ENCODE measurements at places on chromosomes 16 and 17. TPM values are rescaled to one million over a fixed set of nuclear protein-coding genes. Genes with fewer than 3 reads are reported as not detected.

KLHL10 gene
- total RNA-seq, result not detected

GSDMA gene
- total RNA-seq, result not detected

GRCh38 chr17:55734128-55734781, 11.6 kb upstream of the TMEM100 start:
- no peak for DNase-seq

- no peak for DNase-seq
These were observed 1.4 kb downstream of the HBM start for GRCh38 chr16:167122-167690.

GRCh38 chr16:84268291-84269040, 26.2 kb upstream of the WFDC1 start:
- no peak for DNase-seq

GRCh38 chr17:49029801-49030200, 32.6 kb downstream of the IGF2BP1 start:
- DNase-seq, result no peak

GRCh38 chr16:65353183-65353582, 231.3 kb upstream of the CDH11 start:
- no peak for DNase-seq

DNA sequence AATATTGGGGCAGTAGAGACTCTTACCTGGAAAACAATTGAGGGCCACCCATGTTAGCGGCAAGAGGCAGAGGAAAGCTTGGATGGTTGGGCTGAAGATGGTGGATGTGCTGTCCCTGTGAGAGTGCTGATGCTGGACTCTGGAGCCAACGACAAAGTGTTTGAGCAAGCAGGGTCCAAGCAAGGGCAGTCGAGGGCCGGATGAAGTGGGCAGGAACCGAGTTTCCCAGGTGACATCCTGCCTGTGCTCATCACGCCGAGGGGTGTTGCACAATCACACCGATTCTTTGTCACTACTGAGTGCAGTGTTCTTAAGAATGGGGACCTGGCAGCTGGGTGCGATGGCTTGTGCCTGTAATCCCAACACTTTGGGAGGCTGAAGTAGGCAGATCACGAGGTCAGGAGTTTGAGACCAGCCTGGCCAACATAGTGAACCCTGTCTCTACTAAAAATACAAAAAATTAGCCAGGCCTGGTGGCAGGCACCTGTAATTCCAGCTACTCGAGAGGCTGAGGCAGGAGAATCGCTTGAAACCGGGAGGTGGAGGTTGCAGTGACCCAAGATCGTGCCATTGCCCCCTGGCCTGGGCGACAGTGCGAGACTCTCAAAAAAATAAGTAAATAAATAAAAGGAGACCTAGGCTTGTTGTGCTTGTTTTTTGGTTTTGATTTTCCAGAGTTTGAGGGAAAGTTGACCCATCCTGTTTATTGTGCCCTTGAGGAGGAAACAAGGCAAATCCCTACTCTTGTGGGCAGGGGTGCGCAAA, 6.1 kb downstream of the PYCARD start:
- DNase-seq, result no peak

DNA sequence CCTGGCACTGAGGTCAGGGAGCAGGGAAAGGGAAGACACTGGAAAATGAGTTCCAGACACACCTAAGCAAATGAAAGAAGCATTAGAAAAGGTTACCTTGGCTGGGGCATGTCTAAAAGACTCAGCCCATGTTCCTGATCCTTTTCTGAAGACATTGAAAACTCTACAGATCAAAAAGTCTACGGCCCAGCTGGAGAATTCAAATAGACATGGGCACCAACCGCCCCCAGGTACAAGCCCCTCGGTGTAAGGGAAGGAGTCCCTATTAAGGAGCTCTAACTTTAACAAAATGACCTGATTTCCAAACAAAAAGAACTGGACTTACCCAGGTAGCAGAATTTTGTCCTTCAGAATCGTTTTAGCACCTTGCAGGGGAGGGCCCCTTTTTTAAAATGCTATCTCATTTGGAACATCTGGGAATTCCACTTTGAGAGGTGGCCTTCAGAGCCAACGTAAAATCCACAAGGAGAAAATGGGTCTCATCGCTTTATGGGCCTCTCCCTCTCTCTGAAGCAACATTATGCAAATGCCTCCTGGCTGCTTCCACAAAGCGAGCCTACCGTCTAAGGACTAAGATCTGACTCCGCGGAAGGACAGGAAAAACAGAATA, 43.6 kb upstream of the RBFOX3 start:
- no peak for DNase-seq

DNA sequence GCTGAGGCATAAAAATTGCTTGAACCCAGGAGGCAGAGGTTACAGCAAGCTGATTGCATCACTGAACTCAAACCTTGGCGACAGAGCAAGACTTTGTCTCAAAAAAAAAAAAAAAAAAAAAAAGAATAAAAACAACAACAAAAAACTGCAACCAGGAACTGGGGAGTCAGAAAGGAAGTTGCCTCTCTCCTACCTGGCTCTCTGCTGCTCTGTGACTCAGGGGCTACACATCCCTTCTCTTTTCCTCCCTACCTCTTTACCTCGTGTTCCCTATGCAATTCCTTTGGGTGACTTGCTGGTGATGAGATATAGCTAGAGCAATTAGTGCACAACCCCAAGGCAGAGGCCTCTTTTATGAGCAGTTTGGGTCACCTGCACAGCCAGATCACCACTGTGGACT, 95.9 kb downstream of the ABCC1 start:
- no peak for DNase-seq

- no peak for DNase-seq
These were observed 922.8 kb upstream of the EEF2KMT start for GRCh38 chr16:6020162-6020985.

- no peak for DNase-seq
These were observed 16.4 kb upstream of the ABCC3 start for GRCh38 chr17:50618300-50618699.

DNA sequence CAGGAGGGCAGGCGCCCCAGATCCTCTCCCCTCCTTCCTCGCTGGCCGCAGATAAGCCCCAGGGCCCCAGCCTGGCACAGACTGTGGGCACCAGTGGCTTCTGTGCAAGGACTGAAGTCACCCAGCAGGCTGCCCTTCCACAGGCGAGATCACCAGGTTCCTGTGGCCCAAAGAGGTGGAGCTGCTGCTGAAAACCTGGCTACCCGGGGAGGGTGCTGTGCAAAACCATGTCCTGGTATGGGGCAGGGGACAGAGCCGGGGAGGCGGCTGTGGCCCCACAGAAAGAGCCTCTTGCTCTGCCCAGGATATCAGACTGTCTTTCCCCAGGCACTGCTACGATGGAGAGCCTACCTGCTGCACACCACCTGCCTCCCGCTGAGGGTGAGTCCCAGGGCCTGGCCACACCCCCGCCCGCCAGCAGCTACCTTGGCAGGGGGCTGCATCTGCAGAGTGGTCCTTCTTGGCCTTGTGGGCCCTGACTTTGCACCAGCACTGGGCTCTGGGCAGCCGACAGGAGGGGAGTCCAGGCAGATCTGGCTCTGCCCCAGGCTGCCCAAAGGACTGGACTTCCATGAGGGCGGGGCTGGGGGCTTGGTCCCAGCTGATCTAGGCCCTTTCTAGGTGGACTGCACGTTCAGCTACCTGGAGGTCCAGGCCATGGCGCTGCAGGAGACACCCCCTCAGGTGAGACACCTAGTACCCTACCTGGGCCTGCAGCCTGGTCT, 615 bp downstream of the CARMIL2 start:
- DNase-seq, result no peak

DNA sequence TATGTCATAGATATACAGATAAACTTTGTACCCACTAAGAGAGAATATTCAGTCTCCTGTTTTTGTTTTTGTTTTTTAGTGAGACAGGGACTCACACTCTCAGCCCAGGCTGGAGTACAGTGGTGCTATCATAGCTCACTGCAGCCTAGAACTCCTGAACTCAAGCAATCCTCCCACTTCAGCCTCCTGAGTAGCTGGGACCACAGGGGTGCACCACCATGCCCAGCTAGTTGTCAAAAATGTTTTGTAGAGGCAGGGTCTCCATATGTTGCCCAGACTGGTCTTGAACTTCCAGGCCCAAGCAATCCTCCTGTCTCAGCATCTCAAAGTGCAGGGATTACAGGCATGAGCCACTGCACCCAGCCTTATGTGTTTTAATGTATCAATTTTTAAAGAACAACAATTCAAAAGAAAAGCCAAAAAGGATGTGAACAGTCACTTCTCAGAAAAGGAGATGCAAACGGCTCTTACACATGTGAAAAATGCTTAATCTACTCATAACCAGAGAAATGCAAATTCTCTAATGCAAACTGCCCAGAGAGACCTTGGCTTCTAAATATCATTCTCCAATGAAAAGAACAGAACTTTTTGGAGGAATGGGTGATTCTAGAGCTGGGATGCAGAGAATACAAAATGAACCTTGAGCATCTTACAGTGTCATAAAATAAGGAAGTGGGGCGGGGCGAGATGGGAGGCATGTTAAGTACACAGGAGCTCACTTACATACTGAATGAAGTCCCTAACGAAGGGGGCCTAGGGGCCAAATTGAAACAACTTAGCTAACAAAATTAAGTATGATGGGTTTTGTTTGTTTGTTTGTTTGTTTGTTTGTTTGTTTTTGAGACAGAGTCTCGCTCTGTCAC, 7.3 kb upstream of the CMTM3 start:
- DNase-seq, result no peak

DNA sequence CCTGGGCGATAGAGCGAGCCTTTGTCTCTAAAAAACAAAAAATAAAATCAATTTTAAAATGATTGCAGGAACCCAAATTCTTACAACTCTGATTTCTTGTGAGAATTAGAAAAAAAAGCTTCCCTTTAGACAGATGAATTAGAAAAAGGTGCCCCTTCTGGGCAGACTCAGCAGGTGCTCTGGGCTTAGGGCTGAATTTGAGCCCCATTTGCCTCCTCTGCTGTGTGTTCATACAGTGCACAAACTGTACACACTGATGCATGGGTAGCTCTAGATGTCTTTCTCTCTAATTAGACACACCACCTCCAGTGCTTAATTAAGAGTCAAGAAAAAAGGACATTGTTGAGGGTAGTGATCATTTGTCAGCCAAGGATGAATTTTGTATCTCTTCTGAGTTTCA, 38.5 kb upstream of the NOL11 start:
- no peak for DNase-seq

DNA sequence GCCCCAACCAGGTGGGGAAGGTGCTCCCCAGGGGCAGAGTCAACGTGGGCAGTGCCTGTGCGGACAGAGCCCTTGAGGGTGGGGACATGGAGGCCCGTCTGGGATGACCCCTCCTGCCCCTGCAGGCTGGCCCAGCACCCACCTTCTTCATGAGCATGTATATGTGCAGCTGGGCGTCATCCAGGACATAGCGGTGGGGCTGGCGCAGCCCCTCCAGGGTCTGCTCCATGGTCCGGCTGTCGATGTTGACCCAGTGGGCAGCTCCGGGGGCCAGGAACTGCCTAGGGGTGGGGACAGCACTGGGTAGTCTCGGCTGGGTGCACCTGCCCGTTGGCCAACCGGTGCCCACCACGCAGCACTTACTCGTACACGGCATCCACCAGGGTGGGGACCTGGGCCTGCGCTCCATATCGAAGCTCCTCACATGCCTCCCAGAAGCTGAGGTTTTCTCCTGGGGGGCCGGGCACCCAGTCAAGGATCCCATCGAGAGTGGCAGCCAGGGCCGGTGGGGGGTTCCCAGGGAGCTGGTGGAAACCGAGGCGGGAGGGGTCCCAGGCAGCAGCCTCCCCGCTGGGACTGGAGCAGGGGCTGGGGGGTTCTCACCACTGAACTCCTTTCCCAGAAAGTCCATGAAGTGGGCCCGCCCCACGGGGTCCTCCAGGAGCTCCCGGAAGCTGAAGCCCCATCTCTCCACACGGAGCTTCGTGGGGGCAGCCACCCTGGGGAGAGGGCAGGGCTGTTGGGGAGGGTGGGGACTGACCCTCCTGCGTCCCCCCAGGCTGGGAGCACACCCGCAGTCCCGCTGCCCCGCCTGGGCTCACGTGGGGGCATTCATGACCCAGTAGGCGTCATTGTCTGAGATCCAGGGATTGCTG, 5.1 kb downstream of the RGS11 start:
- no peak for DNase-seq

GRCh38 chr17:6756425-6757031, 682 bp downstream of the XAF1 start:
- no peak for DNase-seq

DNA sequence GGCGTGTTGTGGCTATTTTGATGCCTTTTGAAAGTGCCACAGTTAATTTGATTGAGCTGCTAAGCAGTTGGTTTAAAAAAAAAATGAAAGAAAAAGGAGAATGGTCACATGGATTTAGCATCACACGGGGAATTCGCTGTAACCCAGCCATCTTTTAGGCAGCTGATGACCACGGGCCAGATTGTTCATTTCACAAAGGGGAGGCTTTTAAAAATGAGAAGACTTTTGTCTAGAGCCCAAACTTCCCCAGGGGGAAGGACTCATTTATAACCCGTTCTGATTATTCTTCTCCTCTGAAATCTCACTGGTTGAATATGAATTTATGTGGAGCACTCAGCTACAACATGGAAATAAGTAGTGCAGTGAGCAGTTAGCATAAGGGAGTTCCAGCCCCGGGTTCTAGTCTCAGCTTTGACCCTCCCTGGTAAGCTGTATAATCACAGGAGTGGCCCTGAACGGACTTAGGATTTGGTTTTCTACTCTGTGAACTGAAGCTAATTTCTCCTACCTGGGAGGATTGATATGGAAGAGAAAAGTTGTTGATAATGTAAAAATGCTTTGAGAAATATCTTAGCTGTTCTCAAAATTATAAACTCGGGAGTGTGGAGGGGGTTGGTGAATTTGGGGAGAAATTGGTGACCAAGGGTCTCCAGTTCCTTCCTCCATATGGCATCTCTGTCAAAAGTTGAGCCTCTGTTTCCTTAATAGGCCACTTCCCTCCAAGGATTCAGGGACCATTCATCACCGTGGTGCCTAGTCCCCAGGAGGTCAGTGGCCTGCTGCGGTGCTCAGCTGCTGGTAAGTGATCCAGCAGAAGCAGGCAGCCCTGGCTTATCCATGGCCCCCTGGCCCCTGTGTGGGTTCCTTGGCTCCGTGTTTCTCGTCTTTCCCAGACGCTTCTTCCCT, 76.4 kb upstream of the TBX2 start:
- DNase-seq, result no peak

DNA sequence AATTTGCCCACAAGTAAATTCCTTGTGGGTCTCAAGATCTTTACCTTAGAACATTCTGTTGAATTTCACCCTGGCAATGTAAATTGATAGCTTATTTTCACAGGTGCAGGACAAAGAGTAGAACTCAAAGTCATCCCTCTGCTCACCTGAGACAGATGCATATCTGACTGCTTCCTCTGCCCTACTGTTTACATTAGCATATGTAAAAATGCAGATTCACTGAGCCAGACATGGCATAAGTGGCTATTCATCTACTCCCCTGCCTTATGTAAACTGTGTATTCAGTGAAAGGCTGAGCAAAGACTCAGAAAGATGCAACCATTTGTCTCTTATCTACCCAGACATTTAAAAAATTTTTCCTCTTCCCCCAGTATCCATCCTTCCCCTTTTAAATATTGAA, 22.3 kb upstream of the MILR1 start:
- no peak for DNase-seq

GRCh38 chr17:8884336-8884990, 17.0 kb upstream of the PIK3R6 start:
- DNase-seq, result no peak

Data from naive thymus-derived CD8-positive, alpha-beta T cell (primary cell).